Activated T-cell treated with anti-CD3 and anti-CD28 coated beads, Interleukin-2, amount 50 U/mL, for 4 hours (primary cell): ENCODE measurements at places on chromosomes 13 and 19. TPM values are rescaled to one million over a fixed set of nuclear protein-coding genes. Genes with fewer than 3 reads are reported as not detected.

The SLC25A41 gene
- not detected for total RNA-seq

The SKA3 gene
- 11.6 TPM for total RNA-seq

The PSMC4 gene
- total RNA-seq: 280 TPM

GRCh38 chr13:91544723-91545122, 146.3 kb downstream of the GPC5 start:
- no peak for DNase-seq

GRCh38 chr13:52651897-52652195, 790 bp upstream of the SUGT1 start:
- no peak for DNase-seq

DNA sequence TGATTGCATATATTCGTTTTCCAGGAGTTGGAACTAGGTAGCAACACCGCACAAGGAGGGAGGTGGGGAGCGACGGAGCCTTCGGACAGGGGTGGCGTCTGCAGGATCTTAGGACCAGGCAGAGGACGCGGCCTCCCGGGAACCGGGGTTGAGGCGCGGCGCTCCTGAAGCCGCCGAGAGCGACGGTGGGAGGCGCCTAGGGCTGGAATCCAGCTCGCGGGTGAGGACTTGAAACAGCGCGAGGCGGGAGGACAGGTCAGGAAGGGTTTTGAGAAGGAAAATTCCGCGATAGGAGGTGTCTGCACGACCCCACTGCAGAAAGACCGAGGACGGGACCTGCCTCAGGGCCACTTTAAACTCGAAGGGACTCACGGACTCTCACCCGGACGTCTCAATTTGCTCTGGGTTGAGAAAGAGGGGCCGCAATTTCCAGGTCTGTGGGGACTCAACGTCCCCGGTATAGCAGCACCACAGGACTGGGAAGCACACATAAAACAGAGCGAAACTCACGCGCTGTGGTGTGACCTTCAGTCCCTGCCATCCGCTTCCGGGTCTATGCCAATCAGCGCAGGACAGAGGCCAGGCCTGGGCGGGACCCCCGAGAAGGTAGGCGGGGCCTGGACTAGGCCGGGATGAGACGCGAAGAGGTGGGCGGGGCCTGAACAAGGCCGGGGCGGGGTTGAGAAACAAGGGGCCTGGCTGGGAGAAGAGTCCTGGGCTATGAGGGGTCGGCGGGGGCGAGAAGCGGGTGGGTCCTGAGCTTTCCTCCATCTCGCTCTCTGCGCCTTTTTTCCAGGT, at the start of gene ZNF320:
Gene ZNF320 (minus strand): TSS at position 498 of the 798 bp plus-strand sequence. CDS start 7,380 bp downstream, outside the sequence.
- peak; percentile 89 for DNase-seq

- no peak for DNase-seq
Measured at GRCh38 chr13:81106348-81106747, 765.4 kb upstream of the SPRY2 start.

The ZNF177 gene
- total RNA-seq: not detected

The SBK2 gene
- not detected for total RNA-seq

DNA sequence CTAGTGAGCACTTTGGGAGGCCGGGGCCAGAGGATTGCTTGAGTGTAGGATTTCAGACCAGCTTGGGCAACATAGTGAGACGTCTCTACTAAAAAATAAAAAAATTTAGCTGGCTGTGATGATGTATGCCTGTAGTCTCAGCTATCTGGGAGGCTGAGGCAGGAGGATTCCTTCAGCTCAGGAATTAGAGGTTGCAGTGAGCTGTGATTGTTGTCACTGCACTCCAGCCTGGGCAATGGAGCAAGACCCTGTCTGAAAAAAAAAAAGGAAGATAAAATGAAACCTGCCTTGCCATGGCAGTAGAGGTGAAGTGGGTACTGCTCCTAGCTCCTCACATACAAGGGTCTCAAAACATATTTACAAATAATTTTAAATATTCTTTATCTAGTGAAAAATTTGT, 7.4 kb downstream of the UCHL3 start:
- no peak for DNase-seq

The HSD17B14 gene
- 0.65 TPM for total RNA-seq

- DNase-seq: no peak
Measured at GRCh38 chr19:46406976-46407375, 6.4 kb downstream of the CCDC8 start.

GRCh38 chr13:70391678-70392077, 283.4 kb upstream of the KLHL1 start:
- DNase-seq: no peak

The ZFP30 gene
- 4.2 TPM for total RNA-seq

- DNase-seq: no peak
Measured at GRCh38 chr19:51566489-51567100, 4.5 kb upstream of the ZNF175 start.

- DNase-seq: no peak
Measured at GRCh38 chr19:3684817-3685410, 15.4 kb downstream of the PIP5K1C start.

GRCh38 chr13:98143157-98143553, 261 bp downstream of the FARP1 start:
- no peak for DNase-seq

The FPR3 gene
- total RNA-seq: not detected

GRCh38 chr19:7562646-7563393, 27.3 kb downstream of the PNPLA6 start:
- no peak for DNase-seq

The PGLYRP2 gene
- total RNA-seq: not detected

The ASPDH gene
- total RNA-seq: not detected

DNA sequence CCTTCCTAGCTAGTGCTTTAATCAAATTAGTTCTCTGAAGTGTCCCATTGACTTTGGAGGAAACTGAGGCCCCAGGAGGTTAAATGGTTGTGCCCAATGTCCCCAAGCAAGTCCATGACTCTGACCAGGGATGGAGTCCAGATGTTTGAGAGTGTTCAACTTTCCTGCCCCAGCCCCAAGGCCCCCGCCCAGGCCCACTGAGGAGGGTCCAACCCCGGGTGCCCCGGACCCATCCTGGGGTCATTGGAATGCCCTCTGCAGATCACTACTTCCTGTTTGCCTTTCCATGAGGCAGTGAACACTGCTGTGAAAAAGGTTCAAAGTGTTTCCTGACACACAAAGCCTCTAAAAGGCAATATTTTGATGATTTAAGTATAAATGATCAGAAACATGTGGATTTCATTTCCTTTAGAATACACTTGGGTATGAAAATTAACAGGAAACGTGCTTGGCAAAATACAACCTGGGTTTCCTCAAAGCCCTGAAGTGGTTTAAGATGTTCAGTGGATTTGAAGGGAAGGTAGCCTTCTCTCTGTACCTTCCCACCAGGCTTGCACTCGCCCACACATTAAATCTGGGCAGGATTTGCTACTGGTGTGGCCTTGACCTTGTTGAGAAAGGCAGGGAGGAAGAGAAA, 335.7 kb downstream of the TSHZ3 start:
- DNase-seq: no peak

GRCh38 chr19:35260694-35261304, 8.0 kb upstream of the USF2 start:
- no peak for DNase-seq

DNA sequence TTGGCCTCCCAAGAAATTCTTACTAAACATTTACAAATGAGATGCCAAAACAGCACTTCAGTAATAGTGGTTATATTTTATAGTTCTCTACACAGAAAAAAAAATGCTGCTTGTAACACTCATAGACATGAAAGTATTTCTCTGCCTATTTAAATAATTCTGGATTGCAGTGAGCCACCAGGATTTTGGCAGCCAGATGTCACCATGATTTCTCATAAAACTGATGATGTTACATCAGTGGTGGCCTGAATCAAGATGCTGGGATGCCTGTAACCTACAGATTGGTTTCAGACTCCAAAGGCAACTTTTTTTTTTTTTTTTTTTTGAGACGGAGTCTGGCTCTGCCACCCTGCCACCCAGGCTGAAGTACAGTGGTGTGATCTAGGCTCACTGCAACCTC, 2.7 kb upstream of the CAPS start:
- DNase-seq: no peak

- DNase-seq: no peak
Measured at GRCh38 chr13:30313311-30313710, 6.0 kb upstream of the KATNAL1 start.

DNA sequence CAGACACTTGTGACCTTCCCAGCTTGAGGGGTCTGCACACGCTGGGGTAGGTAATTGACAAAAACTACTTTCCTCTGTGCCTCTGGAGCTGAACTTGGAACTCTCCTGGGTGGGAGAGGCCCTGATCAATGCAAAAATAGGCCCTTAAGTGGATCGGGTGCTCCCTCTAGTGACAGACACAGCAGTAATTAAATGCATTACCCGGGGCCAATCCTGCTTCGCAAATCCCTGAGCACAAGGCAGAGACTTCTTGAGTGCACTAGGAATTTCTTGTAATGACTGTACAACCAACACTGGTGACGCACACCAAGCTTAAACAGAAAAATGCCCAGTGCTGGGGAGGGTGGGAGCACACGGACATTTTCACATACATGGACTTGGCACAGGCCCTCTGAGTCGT, 10.6 kb upstream of the UBE2S start:
- DNase-seq: peak; percentile 52

- no peak for DNase-seq
Measured at GRCh38 chr13:43686557-43686956, 100.2 kb downstream of the ENOX1 start.

The TPTE2 gene
- not detected for total RNA-seq

The ZNF709 gene
- total RNA-seq: 0.87 TPM

DNA sequence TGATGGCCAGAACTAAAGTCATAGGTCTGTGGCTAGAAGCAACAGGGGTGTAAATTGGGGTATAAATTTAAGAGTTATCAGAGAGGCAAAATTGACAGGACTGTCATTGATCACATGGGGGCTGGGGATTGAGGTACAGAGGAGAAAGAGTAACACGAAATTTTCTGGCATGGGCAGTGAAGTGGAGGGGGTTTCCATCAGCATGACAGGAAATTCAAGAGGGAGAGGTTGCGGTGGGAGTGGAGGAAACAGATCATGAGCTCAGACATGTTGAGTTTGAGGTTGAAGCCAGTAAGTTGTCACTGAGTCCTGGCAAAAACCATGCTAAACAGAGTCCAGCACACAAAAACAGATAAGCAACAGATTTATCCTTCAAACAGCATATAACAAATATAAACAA, 192.1 kb upstream of the TSC22D1 start:
- peak; percentile 21 for DNase-seq

- no peak for DNase-seq
Measured at GRCh38 chr19:1883784-1884183, 1.5 kb downstream of the ABHD17A start.

The ZNF738 gene
- total RNA-seq: 7.1 TPM

GRCh38 chr19:45784096-45784495, 1.8 kb upstream of the DMPK start:
- no peak for DNase-seq

DNA sequence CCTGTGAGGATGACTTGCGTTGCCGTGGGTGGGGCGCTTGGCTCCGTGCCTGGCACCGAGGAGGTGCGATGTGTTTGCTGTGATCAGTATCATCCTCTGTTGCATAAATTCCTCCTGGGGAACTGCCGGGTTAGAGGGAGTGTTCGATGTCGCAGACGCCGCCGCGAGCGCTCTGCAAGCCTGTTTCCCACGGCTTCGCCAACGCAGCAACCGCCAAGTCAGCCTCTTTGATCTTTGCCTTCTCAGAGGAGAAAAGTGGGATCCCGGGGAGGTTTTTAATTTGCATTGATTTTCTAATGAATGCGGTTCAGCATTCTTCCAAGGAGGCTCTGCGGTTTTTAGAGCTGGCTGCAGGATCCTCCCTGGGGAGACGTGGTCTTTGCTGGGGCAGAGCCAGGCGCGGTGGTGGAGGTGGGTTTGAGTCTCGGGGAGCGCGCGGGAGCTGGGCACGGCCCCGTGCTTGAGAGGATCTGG, 7.6 kb downstream of the GPR32 start:
- no peak for DNase-seq

- DNase-seq: no peak
Measured at GRCh38 chr13:21957833-21958232, 287.0 kb downstream of the FGF9 start.

DNA sequence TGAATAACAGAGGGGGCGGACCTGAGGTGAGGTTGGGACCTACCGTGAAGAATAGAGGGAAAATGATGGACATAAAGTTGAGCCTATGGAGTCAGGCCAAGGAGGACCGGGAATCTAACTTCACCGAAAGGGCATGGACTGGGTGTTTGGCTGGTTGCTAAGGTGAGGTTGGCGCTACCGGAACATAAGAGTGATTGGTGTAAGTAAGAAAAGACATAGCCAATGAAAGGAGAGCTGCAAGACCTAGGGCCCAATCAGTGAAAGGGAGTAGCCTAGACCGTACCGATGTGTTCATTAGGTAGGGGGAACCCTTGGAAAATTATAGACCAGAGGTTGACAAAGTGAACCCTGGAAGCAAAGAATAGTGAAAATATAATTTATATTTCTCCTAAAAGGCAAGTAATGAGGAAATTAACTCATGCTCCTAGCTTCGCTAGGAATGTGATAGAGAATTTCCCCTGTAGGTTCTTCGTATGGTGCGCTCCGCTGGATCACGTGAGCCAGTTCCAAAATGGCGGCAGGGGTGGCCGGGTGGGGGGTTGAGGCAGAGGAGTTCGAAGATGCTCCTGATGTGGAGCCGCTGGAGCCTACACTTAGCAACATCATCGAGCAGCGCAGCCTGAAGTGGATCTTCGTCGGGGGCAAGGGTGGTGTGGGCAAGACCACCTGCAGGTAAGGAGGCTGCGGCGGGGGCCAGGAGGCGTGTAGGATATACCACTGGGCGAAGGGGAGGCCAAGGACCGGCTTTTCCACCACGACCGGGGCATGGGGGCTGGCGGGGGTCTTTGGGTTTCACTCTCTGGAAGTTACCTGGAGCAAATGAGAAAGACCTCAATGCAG, at the start of gene GET3:
Gene GET3 (plus strand): TSS at position 503 of the 840 bp plus-strand sequence. CDS start 9 bp downstream, at position 512.
- DNase-seq: peak; percentile 65

The LGALS14 gene
- total RNA-seq: not detected

The RDH13 gene
- 40.7 TPM for total RNA-seq

The NALCN gene
- not detected for total RNA-seq

The BRSK1 gene
- 5.0 TPM for total RNA-seq

DNA sequence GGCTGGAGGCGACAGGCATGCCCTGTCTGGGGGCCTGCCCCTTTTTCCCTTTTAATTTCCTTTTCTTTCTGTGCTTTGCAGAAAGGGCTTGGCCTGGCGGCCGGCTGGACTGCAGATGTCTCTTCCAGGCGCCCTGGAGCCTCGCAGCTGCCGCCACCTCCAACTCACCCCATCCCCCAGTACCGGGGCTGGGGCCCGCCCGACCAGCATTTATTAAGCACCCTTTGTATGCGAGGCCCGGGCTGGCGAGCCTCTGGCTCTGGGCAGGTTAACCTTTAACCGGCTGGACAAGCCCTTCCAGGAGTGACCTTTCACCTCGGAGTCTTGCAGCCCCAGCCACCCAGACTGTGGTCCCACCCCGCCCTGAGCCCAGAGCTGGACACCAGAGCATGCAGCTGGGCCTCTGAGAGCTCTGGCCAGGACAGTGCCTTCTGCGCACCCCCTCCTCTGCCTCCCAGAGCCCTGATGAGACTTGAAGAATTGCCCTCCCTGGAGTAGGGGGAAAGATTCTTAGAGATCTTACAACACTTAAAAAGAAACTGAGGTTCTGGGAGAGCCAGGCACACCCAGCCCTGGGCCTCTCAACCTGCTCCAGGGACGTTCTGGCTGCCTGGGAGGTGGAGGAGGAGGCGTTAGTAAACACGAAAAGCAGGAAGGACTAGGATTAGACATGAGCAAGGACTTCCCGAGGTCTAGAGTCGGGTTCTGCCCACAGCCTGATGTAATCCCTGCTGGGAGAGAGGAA, 1.1 kb upstream of the NR2F6 start:
- no peak for DNase-seq

GRCh38 chr13:100159584-100159983, 70.7 kb downstream of the PCCA start:
- no peak for DNase-seq
